ENCODE measurements at places on chromosomes 16 and 17.

DNA sequence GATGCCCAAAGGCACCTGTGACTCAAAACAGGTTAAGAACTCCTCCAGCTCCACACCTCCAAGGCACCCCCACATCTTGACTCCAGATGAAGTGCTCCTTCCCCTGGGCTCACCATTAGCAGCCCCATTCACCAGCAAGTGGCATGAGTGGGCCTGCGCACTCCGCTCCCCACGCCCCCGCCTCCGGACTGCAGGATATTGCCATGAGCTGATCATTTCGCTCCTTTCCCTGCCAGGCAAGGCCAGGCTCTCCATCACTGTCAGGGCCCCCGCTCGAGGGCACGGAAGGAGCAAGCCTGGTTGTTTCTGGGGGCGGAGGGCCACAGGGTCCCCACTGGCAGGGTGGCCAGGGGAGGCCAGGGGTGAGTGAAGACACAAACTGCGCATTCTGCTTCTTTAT, 69.9 kb downstream of the ZNF423 start:
- DNase-seq = no peak

DNA sequence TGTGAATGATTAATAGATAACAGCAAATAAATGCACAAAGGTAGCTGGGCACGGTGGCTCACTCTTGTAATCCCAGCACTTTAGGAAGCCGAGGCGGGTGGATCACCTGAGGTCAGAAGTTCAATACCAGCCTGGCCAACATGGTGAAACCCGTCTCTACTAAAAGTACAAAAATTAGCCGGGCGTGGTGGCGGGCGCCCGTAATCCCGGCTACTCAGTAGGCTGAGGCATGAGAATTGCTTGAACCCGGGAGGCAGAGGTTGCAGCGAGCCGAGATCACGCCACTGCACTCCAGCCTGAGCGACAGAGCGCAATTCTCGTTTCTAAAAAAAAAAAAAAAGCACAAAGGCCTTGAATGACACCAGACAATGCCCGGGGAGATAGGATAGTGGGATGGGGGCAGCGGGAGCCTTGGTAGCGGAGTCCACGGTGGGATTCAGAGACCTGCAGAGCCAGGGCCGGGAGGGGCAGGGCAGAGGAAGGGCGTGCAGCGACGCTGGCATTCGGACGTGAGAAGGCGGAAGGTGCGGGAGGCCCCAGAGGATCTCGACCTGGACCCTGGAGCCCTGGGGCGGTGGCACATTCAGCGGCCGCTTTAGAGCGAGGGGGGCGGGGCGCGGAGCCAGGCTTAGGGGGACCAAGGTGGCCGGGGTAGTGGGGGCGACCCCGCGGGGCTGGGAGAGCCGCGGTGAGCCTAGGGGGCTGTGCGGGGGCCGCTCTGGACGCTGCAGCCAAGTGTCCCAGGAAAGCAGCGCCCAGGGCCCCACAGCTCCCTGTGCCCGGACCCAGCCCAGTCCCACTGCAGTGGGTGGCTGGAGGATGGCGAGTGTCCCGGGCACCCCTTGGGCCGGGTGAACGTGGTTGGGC, 999 bp upstream of the FLYWCH2 start:
- DNase-seq = peak; percentile 53

DNA sequence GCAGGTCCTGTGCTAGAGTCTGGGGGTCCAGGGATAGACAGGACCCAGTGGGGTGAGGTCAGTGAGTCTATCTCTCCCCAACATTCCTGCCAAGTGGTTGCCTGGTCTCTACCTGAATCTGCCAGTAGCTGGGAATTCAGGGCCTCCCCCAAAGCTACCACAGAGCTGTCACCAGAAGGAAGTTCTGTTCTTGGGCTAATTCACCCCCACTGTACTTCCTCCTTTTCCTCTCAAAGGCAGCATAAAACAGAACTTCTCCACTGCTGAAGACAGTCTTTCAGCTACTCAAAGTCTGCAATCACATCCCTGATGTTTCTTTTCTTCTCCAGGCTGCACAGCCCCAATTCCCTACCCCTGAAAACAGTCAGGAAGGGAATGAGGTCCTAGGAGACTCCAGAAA, 8.7 kb downstream of the CAMTA2 start:
- DNase-seq = no peak

GRCh38 chr16:56354746-56355145, 70.6 kb downstream of the AMFR start:
- peak; percentile 12 for DNase-seq

DNA sequence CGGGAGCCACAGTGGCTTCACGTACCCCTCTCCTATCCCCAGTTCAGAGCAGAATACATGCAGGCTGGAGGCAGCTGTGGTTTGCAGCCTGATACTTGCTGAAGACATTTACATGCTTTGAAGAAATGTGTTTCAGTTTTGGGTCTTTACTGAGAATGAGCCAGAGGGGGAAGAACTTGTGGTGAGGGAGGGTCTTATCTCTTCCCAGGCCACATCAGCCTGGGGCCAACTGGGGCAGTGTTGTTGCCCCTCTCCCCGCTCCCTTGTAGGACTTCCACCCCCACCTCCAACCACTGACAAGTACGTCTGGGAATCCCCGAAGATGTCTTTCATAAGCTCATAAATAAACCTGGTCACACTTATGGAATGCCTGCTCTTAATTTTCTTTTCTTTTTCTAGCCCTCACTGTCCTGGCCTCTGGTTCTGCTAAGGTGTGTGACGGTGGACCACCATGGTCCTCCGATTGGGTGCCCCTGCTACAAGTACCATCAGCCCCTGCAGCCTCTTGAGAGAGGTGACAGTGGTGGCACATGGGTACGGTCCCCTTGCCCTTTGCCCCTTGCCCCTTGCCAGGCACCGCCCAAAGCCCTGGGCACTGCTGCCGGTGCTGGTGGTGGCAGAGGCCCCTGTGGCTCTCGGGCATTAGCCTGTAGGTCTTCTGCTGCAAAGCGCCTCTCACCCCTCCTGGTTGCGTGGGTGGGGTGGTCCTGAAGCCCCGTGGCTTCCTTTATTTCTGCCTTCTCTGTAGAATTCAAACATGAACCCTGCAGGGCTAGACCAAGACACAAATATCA, 144.8 kb upstream of the RPH3AL start:
- DNase-seq = no peak

- no peak for DNase-seq
Measured at GRCh38 chr17:75691371-75691791, 24.2 kb downstream of the SAP30BP start.

DNA sequence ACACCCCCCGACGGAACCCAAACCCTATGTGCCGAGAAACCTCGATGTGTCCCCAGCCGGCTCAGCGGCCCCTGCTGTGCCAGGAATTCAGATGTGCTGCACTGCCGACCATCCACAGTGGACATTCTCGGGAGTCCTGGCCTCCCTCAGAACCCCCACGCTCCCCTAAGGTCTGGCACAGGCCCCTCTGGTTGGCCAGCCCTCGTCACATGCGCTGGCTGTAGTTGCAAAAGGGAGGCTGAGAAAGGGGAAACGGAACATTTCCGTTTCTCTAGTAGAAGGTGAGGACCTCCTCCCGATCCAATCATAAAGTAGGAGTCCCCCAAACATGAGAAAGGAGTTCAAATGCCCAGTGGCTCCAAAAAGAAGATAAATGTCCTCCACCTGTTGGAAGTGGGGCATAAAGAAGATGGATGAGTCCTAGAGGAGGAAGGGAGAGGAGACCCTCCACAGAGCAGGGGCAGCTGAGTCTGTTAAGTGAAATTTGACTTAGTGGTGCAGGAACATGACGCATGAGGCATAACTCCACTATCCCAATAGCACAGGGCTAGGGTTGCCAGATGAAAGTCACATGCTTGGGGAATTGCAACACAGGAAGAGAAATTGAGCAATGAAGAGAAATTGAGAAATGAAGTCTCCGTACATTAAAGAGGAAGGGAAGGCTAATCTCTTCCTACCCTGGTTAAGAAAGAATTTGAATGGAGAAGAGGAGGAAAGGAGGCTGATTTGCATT, 49.3 kb upstream of the WSB1 start:
- peak; percentile 88 for DNase-seq

DNA sequence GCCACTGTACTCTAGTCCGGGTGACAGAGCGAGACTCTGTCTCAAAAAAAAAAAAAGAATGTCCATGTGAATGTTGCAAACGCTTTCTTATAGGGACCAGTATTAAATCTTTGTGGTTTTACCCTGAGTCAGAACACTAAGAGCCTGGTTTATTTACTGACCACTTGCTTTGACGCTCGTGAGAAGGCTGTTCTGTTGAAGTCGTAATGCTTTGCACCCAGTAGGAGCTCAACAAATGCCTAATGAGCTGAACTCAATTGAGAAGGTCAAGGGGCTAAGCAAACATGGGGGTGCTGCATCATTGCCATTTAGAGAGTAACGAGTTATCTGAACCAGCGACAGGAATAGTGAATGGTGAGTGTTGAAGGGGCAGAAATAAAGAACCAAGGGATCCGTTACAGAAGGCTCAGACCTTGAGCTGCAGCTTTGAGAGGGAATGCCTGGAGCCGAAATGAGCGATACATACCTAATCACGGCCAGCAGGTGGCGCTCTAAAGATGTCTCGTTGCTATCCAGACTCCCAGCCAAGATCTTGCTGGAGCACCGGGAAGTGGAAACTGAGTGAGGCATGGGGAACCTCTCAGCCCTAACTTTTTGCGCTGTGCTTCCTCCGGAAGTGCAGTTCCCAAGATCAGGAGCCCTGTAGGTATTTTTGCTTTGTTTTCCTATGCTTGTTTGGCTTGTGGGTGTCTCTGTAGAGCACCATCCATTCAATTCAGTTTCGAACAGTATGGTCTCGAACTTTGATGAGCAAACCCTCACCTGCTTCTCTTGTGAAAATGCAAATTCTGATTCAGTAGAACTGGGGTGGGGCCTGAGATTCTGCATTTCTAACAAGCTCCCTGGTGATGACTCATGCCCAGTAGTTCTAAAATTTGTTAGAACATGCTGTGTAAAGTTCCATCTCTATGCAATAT, 12.6 kb upstream of the RNF222 start:
- peak; percentile 90 for DNase-seq

GRCh38 chr17:14196377-14196997, 40.2 kb downstream of the CDRT15 start:
- no peak for DNase-seq

- no peak for DNase-seq
Measured at GRCh38 chr16:57060323-57061083, 31.9 kb upstream of the CPNE2 start.

DNA sequence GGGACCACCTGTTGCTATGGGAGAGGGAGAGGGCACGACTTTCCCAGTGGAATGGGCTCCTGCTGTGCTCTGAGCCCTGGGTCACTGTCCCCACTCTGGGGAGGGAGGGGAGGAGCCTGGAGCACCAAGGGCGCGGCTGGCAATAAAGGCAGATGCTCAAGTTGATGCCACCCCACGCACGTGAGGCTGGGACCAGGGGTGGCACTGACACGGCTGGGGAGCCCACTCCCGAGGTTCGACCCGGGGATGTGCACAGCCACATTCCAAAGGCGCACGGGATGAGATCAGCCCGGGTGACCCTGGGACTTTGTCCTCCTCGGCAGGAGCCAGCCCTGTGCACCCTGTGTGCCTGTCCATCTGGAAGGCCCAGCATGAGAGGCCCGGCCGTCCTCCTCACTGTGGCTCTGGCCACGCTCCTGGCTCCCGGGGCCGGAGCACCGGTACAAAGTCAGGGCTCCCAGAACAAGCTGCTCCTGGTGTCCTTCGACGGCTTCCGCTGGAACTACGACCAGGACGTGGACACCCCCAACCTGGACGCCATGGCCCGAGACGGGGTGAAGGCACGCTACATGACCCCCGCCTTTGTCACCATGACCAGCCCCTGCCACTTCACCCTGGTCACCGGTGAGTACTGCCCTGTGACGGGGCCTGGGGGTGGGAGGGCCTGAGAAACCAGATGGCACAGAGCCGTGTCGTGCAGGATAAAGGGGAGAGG, at the start of gene ENPP7:
Gene ENPP7, plus strand, starts transcription at position 175 of the 715 bp plus-strand sequence. Its CDS starts 197 bp downstream, at position 372.
- no peak for DNase-seq

- DNase-seq = no peak
Measured at GRCh38 chr16:23691483-23692189, 12.9 kb downstream of the PLK1 start.

- DNase-seq = no peak
Measured at GRCh38 chr16:70682239-70683145, 3.4 kb downstream of the MTSS2 start.

DNA sequence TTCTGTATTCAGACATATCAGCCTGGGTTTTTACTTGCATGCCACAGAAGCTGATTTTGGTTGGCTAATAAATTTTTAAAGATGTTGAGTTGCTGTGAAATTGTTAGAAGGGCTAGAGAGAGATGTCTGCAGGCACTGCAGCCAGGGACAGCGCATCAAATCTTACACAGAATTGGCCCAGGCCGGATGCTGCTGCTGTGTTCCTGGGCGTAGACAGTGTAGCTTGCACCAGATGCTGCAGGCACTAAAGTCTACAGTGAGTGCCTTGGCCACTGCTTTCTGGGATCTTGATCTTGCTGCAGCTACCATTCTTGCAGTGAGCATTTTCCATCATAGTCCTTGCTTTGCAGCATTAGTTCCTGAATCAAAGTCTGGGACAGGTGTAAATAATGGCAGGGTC, 169.9 kb downstream of the SPECC1 start:
- no peak for DNase-seq

- no peak for DNase-seq
Measured at GRCh38 chr17:76145231-76146052, 4.4 kb upstream of the FOXJ1 start.

- DNase-seq = no peak
Measured at GRCh38 chr16:83095941-83096692, 469.3 kb downstream of the CDH13 start.

GRCh38 chr16:49824593-49824992, 31.3 kb downstream of the ZNF423 start:
- DNase-seq = no peak

DNA sequence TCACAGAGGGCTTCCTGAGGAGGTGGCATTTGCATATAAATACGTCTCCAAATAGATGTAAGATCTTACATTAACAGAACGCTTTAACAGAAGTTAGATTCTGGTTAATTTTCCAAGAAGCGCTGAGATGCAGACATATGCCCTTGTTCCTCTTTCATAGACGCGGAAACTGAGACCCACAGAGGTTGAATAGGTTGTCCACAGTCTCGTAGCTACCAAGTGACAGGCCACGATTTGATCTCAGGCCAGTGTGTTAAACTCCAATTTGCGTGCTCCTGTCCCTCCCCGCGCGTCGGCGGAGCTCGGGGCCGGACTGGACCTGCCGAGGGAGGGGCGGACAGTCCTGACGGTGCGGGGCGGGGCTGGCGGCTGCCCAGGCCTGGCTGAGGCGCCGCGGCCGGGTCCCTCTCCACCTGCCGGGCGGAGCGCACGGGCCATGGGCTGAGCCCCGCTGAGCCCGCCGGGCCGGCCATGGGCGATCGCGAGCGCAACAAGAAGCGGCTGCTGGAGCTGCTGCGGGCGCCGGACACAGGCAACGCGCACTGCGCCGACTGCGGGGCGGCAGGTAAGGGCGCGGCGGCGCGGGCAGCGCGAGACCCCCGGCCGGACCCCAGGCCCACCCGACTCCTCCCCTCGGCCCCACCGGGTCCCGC, at the start of gene ADAP2:
Gene ADAP2, plus strand, starts transcription at position 402 of the 653 bp plus-strand sequence. Its CDS starts 70 bp downstream, at position 472.
- no peak for DNase-seq

GRCh38 chr17:70772761-70773160, 603.4 kb downstream of the KCNJ2 start:
- no peak for DNase-seq

GRCh38 chr17:4769628-4770027, 2.1 kb upstream of the TM4SF5 start:
- no peak for DNase-seq

Measured in uterus (tissue), 4 donors.